ENCODE measurements at places on chromosomes 5 and 9. TPM values are rescaled to one million over a fixed set of nuclear protein-coding genes. Genes with fewer than 3 reads are reported as not detected.

RASGRF2 gene
- total RNA-seq: 0.14 TPM

HTR4 gene
- not detected for total RNA-seq

DNA sequence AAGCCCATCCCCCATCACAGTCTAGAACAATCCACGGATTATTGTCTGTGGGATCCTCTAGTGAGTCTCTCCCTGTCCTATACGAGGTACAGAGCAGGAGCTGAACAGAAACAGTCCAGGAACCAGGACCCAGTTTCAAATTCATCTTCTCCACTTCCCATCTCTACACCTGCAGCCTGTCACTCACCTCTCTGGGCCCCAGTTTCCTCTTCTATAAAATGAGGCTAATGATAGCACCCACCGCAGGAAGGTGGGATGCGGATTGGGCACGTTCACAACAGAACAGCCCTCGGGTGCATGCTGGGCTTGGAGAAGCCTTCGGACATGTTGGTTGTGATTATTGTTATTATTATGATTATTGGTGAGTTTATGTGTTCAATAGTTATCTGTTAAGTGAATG, 78.5 kb downstream of the ANKRD33B start:
- DNase-seq: no peak

DNA sequence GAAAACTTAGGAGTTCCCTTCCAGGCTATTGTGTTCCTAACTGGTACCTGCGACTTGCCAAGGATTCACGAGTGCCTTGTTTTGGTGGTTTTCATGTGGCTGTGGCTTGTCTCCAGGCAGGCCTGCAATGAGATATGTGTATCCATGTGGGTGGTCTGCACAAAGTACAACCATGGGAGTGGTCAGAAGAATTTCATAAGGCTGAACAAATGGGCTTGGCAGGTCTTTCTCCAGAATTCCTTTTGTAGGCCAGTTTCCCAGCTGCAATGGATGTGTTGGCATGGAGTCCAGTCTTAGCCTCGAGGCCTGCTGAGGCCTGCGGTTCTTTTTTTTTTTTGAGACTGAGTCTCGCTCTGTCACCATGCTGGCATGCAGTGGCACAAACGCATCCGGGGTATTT, 28.8 kb upstream of the MELK start:
- no peak for DNase-seq

- no peak for DNase-seq
Observed at GRCh38 chr9:68619636-68620035, 79.0 kb upstream of the TMEM252 start.

CDKN2B-AS1 gene
- total RNA-seq: 0.21 TPM

GRCh38 chr5:147403651-147404640, 105.9 kb downstream of the DPYSL3 start:
- DNase-seq: no peak

DNA sequence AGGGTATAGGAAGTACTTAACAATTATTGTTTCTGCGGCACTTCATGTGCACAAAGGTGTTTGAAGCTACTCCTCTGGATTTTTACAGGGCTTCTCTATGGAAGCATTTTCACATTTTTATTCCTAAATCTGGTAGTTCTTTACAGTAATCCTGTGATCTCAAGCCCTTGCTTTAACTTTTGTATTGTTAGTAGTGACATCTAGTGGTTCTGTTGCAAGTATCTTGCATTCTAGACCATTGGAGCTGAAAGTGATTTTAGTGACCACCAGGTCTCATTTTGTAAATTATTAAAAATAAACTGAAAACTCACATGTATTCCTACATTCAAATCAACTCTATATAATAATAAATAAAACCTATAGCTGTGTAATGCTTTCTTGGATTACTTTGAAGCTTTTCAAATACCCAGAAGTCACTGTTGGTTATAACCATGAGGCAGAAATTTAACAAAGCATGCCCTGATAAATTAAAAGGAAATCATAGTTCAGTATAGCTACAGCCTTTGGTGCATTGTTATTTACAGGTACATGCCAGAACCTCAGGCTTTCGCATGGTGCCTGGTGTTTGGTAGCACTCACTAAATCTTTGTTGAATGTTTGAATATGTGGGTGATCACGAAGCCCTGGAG, 18.9 kb downstream of the RPS23 start:
- DNase-seq: no peak
